ENCODE measurements at places on chromosomes 11 and 22.

- no peak for DNase-seq
Measured at GRCh38 chr11:293271-293851, 4.4 kb downstream of the PGGHG start.

DNA sequence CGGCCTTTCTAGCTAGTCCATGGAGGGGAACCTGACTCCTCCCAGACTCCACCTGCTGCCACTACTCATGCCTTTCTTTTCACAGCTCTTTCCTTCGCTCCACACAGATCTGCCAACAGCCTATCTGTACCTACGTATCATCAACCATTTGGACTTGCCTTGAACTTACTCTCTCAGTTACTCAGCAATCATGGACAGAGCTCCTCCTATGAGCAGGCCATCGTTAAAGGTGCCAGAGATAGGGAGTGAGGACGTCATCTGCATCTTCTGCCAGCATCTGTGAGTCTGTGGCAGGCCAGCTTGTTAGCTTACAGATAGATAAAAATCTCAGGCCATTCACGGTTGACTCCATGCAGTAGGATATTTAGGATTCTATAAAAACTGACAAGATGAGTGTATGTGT is 162.9 kb upstream of the ZBED5 start:
- DNase-seq, result no peak

GRCh38 chr11:63274776-63275175 is 31.4 kb upstream of the SLC22A25 start:
- no peak for DNase-seq

DNA sequence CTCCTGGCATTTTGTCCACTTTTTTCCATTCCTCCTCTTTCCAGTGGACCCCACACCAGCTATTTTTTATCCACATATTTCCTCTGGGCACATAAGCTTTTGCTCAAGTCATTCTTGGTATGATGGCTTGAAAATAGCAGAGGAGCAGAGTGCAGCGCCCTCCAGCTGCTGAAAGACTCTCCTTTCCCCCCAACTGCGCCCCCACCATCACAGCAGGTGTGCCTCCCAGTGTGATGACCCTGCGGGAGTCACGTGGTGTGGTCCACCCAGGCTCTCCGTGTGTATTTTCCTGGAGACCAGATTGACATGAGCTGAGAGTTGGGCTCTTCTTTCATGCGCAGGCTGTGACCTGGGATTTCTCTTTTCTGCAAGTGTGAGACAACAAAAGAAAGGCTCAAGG is 1241.6 kb downstream of the TBC1D22A start:
- no peak for DNase-seq

- no peak for DNase-seq
Measured at GRCh38 chr11:63001456-63001855, 14.2 kb downstream of the SLC22A8 start.

- DNase-seq, result no peak
Measured at GRCh38 chr11:111761036-111761435, 5.2 kb downstream of the PPP2R1B start.

DNA sequence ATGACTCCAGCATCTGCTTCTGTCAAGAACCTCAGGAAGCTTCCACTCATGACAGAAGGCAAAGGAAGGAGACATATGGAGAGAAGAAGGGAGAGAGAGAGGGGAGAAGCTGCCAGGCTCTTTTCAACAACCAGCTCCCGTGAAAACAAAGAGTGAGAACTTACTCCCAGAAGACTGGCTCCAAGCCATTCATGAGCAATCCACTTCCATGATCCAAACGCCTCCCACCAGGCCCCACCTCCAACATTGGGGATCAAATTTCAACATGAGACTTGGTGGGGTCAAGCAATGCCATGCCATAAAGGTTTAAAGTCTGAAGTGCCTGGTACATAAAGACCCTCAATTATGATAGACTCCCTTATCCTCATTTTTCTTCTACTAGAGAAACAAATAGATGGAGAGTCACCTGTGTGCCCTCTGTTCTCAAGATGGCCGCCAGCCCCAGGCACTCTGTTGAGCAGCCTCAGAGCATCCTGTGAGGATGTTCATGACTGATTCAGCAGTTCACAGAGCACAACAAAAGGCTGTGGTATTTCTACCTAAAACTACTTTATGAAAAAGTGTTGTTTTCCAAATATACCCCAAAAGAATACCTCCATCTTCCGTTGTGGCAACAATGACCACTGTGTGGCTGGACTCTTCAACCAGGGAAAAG is 69.0 kb upstream of the CRTAM start:
- DNase-seq, result no peak

DNA sequence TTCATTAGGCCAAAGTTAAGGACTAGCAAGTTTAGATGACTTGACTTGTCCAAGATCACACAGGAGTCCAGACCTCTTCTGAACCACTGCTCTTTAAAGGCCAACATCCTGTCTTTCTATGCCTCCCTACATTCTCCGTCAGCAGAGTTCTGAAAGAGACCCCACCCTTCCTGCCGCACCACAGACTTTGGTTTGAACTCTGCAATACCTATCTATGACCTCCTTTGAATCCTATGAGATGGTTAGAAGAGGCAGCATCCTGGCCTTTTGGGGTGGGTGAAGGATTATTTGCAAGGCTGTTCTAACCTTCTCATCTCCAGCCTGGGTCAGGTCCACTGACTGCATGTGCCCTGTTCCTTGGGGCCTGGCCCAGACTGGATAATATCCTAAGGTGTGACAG is 4.3 kb upstream of the RRM1 start:
- DNase-seq, result no peak

DNA sequence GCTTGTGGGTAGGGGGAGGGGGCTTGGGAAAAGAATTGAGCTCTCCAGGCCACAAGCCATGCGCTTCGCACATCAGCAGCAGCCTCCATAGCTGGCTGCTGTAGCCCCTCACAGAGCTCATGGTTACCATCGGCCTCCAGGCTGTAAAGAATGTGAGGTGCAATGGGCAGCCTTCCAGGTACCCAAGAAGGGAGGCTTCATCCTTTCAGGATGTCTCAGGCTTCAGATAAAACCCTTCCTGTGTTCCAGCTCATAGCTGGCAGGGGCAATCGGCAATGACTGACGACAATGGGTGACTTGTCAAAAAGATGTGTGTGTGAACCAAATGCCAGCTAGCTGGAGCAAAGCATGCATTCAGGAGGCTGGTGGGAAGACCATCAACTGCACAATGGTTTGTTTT is 102.0 kb downstream of the TIMP3 start:
- DNase-seq, result no peak

DNA sequence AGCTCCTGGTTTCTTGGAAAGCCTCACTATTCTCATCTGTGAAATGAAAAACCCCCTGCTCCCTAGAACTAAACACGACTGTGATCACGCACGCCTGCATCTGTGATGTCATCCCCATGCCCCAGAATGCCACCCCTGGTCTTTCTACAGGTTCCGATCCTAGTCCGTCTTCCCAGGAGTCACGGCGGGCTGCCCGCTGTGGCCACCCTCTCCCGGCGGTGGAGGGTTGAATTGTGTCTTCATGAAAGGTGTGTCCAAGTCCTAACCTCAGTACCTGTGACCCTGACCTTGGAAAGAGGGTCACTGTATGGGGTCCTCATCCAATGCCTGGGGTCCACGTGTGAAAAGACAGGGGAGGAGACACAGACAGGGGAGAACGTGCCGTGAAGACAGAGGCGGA is 14.4 kb downstream of the OSBPL5 start:
- DNase-seq, result no peak

GRCh38 chr11:102986815-102987214 is 31.3 kb upstream of the MMP13 start:
- DNase-seq, result no peak

- no peak for DNase-seq
Measured at GRCh38 chr22:26479792-26480610, 3.6 kb downstream of the HPS4 start.

GRCh38 chr22:17096071-17096470 is 11.3 kb downstream of the IL17RA start:
- no peak for DNase-seq

- DNase-seq, result peak; percentile 64
Measured at GRCh38 chr22:38981005-38981991, 849 bp upstream of the APOBEC3B start.

- no peak for DNase-seq
Measured at GRCh38 chr22:41574847-41575381, 14.1 kb downstream of the CSDC2 start.

DNA sequence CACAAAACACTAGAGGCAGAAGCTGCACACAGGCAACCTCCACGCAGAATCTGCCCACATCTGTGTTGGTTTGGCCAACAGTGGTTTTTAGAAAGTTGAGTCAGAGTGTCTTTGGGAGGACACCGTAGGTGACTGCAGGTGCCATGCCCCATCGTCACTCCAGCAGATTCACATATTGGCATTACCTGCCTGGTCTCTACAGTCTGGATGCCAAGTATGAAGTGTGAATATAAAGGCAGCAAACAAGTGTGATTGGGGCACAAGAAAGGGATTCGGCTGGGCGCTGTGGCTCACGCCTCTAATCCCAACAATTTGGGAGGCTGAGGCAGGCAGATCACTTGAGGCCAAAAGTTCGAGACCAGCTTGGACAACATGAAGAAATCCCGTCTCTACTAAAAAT is 11.0 kb upstream of the FXYD2 start:
- DNase-seq, result no peak

DNA sequence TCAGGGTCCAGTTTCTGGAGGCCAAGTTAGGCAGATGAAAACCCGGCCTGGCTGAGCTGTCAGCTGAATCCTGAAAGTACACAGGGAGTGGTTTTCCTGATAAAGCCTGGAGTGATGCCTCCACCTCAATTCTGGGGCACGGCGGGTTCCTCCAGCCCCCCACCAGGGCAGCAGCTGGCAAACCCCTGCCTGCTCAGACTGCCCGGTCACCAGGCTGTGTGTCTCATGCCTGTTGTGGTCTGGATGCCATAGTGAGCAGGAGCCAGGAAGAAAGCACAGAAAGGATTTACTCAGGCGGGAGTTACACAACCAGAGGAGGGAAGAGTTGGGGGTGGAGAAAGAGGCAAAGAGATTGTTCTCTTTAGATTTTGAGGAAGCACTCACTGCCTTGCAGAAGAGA is 119.9 kb upstream of the RASSF10 start:
- no peak for DNase-seq

GRCh38 chr22:49967706-49968208 is 7.2 kb downstream of the PIM3 start:
- DNase-seq, result no peak

GRCh38 chr11:43924112-43924855 is 18.2 kb upstream of the C11orf96 start:
- no peak for DNase-seq

DNA sequence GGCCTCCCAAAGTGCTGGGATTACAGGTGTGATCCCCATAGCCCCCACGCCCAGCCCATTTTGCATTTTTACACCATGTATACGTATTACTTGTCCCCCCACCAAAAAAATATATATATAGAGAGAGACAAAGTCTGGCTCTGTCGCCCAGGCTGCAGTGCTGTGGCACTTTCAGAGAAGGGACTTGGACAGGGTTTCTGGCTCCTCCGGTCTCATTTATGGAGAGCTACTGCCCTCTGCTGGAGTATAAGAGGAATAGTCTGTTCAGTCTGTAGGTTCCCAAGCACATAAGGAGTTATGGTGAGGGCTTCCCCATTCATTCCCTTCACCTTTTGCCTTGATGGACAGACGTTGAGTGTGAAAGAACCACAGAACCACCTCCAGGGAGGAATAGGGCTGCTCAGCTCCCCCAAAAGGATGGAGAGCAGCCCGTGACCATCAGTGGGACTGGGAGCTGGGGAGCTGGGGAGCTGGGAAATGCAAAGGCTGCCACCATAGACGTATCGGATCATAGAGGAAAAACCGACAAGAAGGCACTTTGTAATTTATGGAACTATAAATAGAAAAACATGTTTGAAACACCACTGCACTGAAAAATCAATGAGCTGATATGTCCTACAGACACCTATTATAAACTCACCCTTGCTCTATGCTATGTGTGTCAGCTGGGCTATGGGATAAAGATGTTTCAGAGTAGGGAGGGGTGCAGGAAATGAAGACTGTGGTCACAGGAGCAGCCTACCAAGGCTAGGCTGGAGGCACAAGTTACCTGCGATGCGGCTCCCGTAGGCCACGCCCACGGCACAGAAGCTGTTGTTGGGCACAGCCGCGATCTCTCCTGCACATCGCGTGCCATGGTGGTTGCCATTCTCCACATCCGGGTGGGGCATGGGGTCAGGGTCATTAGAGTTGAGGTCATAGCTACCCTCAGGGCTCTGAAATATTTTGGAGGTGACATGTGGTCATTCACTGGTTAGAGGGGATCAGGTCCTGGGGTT is 5.2 kb downstream of the PCSK7 start:
- DNase-seq, result peak; percentile 12

DNA sequence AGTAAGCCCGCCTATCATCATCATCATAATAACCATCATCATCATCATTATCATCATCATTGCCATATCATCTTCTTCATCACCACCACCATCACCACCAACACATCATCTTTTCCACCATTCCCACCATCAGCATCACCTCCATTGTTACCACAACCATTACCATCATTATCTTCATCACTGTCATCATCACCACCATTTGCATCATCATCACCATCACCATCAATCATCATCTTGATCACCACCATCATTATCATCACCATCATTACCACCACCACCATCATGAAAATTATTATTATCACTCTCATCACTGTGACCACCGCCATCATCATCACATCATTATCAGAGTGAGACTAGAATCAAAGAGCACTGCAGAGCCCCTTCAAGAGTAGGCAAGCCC is 199.4 kb upstream of the SEZ6L start:
- DNase-seq, result no peak
